MCF 10A (cell line): ENCODE measurements at places on chromosomes 7 and 10. TPM values are rescaled to one million over a fixed set of nuclear protein-coding genes. Genes with fewer than 3 reads are reported as not detected.

Gene GPR158
- total RNA-seq, result not detected in 2 replicates

Gene FOXP2
- total RNA-seq, result not detected in 2 replicates

Gene SYT15
- 0.79 and 0.84 TPM in 2 replicates for total RNA-seq

DNA sequence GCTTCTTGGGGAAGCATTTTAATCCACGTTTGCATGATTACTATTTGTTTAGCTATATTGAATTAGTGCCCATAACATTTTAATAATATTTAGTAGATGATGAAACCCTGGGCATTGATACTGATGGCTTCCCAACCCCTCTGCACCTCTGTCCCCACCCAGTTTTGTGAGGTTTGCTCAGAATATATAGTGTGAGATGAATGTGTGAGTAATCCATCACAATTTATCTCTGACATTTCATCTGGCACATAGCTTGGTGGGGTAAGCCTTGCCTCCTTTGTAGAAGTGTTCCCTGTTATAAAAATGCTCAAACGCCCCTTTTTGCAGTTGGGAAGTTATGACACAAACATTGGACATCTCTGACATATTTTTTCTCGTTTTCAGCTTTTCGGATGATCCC is 104.2 kb downstream of the WNT2 start:
- DNase-seq, result no peak

Gene PNLIPRP1
- not detected in 2 replicates for total RNA-seq

- DNase-seq, result no peak
Measured at GRCh38 chr7:140607441-140607989, 33.1 kb downstream of the DENND2A start.

DNA sequence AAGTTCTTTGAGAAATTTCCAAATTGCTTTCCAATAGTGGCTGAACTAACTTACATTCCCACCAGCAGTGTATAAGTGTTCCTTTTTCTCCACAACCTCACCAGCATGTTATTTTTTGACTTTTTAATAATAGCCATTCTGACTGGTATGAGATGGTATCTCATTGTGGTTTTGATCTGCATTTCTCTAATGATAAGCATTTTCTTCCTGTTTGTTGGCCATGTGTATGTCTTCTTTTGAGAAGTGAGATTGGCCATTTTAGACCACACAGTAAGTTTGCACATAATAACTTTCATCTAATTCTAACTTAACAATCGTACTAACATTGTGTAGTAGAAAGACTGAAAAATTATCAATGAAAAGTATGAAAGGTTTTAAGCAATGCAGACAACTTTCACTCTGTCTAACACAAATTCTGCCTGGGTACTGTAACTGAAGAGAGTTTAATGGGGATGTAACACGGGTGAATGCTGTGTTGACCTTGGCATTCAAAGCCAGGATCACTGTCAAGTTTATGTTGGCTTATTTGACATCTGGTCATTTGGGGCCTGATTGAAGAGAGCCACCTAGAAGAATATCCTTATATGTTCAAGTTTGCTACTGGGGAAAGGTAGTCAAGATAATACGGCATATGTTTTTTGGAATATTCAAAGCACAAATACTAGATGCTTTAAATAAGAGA is 50.4 kb downstream of the FAM171A1 start:
- no peak for DNase-seq

Gene FAM237B
- total RNA-seq, result not detected in 2 replicates

DNA sequence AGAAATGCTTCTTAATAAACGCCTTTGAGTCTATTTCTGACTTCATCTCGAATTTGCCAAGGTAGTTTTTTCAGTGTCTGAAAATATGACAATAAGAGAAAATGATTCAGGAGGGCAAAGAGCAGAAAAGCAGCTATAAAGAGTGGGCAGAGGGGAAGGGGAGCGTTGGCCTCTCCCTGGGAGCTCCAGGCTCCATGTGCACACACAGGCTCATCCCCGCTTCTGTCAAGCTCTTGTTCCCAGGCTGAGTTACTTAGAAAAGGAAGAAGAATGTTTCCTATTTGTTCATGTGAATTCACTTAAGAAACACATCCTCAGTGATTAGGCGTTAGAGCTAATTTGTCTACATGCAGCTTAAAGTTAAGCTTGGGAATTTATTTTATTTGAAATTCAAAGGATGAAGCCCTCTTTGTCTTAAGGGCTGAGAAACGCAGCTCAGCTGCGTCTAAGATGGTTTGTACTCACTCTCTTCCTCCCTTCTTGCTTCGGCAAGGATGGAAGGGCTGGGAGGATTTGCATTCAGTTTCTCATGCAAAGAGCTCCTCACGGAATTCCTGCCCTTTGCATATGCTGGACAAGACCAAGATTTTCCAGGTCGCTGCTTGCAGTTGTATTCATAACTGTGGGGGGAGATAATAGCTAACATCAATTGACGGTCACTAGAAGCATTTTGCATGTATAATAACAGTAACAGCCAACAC is 29.0 kb upstream of the ATXN7L1 start:
- DNase-seq, result no peak

Gene AGMO
- not detected in 2 replicates for total RNA-seq

GRCh38 chr7:27961255-27961654 is 219.3 kb downstream of the JAZF1 start:
- DNase-seq, result peak; percentile 57

DNA sequence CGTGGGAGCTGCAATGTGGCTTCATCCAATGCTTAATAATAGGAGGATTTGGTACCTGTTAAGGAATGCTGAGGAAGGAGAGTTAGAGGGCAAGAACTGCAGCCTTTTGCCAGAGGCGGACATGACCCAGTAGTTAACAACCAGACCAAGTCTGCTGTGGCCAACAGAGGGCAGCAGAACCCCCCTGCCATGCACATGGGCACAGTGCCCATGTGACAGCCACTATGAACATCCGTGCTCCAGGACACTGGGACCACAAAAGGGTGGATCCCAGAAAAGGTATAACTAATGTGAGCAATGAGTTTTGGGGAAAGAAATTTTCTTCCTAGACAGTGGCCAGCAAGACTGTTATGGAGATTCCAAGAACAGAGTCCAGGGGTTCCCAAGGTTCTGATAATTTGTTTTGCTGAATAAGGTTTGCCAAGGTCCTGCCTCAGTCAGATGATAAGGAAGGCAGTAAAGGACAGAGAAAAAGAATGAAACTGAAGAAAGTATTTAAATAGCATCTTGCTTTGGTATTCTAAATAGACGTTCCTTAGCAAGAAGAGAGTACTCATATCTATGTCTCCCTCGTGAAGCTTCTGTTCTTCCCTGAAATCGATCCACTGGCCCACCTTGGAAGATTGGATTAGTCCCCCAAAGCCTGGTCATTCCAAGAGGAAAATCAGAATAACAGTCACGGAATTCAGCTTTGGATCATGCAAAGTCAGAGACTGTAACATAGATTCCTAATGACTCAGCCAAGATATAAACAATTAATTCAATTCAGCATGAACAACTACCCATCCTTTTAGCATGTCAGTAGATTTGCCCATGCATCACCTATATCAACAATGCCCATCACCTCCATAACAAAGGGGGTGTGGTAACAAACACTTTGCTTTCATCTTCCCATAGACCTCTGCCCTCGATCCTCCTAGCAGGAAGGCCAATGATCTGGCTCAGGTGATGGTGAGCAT is 56.0 kb downstream of the LGI1 start:
- peak; percentile 61 for DNase-seq

GRCh38 chr10:79241990-79242619 is 105.2 kb upstream of the PPIF start:
- DNase-seq, result peak; percentile 60

GRCh38 chr7:73828107-73828803 is 2.5 kb upstream of the CLDN4 start:
- peak; percentile 58 for DNase-seq

GRCh38 chr7:73933091-73933490 is 72.1 kb downstream of the TMEM270 start:
- no peak for DNase-seq

- DNase-seq, result no peak
Measured at GRCh38 chr10:29925771-29926692, 133.4 kb downstream of the JCAD start.

Gene FRMD4A
- total RNA-seq, result 0.23 and 8.9 TPM in 2 replicates

- DNase-seq, result no peak
Measured at GRCh38 chr10:89173075-89173474, 34.0 kb downstream of the CH25H start.

GRCh38 chr7:152851326-152851725 is 91.8 kb downstream of the ACTR3B start:
- no peak for DNase-seq

DNA sequence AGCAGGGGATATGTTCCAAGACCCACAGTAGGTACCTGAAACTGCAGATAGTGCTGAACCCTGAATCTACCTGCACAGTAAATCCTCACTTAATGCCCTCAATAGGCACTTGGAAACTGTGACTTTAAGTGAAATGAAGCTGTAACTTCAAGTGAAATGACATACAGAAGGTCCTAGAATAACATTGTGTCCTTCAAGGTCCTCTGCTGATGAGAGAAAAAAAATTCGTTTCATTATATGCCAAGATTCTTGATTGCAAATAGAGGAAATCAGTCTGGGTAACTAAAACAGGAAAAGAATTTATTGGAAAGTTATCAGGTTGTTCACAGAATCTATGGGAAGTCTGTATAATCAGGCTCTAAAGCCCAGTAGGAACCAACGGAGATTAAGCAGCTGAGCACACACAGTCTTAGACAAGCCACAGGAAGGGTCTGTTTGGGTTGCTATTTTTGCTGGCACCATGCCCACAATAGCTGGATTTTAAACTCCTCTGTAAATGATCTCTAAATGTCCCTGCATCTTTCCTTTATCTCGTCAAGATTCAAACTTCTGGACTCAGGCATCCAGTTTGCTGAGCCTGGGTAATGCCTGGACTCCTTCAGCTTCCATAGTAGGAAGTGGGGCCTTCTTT is 57.5 kb downstream of the EXOC4 start:
- no peak for DNase-seq

Gene IL2RA
- total RNA-seq, result not detected in 2 replicates

Gene SPDYE16
- total RNA-seq, result 0.29 TPM in 1 of 2 replicates, not detected in the other

Gene TLX1
- not detected in 2 replicates for total RNA-seq

DNA sequence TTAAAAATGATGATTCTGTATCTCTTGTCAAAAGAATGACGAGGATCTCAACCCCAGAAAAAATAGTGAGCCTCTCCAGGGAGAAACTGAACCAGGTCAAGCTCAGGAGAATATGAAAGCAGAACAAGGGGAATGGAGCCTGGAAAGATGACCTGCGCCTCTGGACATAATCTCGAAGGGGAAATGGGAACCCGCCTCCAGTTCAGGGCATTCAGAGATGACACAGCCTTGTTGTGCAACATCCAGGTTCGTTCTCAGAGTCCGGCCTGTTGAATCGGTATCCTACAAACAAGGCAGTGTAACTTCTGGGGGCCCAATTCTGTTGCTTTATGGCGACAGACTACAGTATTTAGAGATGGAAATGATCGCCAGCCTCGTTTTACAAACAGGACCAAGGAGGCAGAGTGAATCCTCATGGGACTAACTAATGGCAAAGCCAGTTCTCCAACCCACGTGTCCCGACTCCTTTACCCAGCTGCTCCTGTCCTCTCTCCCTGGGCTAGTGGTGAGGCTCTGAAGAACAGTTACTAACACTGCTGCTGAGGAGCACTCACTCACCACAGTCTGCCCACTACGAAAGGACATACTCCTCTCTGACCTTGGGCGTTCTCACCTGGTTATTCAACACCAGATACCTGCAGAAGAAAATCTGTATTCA is 67.6 kb downstream of the JAZF1 start:
- peak; percentile 76 for DNase-seq

Gene SPDYE2
- total RNA-seq, result 0.22 TPM in 1 of 2 replicates, not detected in the other

DNA sequence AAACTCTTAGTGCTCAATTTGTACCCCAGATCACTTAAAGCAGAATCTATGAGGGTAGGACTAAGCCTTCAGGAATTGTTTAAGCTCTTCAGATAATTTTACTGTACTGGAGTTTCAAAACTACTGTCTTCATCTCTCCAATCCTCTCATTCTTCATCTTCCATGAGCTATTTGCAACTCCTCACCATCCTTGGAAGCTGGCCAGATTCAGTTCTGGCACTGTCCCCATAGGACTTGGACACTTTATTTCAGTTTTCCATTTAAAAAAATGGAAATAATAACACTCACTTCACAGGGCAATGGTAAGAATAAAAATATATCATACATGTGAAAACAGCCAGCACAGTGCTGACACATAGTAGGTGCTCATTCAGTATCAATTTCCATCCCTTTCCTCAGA is 74.6 kb downstream of the PPP1R17 start:
- DNase-seq, result no peak
